ENCODE measurements at places on chromosomes 4 and X.

- no peak for DNase-seq
These were observed at the start of gene SLC38A5 for GRCh38 chrX:48470110-48470832. Gene SLC38A5, minus strand, starts transcription at chrX:48470260. Its CDS starts 2,336 bp downstream, at chrX:48467924.

- DNase-seq, result no peak
These were observed 45.1 kb upstream of the FGF2 start for GRCh38 chr4:122781486-122781885.

DNA sequence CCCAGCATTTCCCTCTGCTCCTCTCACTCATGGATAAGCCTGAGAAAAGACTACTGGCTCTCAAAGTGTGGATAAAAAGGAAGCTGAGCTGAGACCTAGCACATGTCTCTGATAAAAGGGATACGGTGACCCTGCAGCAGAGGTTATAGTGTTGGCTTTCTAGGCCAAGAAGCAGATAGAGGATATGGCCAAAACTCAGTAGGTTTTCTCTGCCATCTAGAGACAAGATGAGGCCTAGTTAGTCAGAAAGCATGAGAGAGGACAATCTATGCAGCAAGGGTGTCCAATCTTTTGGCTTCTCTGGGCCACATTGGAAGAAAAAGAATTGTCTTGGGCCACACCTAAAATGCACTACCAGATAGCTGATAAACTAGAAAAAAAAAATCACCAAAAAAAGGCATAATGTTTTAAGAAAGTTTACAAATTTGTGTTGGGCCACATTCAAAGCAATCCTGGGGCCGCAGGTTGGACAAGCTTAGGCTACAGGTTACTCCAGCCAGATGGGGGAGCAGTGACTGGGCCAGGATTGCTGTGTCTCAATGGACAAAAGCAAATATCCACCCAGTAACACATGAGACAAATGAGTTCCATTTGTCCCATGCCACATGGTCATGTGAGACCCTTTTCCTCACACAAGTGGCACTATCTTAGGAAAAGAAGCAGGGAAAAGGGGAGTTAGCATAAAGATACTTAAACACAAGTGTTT, 411.4 kb downstream of the INPP4B start:
- DNase-seq, result no peak

GRCh38 chrX:111100191-111100590, 4.2 kb downstream of the PAK3 start:
- DNase-seq, result no peak

DNA sequence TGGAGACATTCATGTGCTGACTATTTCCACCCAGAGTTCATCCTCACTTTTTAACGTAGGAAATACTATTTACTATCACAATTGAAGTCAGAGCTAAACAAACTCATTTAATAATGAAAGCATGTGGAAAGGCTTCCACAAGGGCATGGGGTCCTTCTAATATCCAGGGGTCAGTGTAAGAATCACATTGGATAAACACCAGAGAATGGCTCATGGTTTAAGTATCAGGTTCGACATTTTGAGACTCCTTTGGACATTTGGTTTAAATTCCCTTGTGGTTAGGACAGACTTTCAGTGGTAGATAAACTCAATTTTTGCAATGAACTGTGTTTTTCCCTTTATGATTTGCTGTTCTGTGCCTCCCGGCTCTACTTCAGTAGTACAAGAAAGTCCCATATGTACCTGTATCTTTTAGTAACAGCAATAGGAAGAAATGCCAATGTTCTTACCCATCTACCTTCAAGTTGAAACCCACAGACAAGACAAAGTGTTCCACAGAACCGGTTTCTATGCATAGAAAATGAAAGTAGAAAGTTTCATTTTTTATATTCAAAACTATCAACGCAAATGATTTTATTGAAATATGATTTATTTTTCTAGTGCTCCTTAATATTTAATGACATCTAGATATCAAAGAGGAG, 589.0 kb upstream of the FAM241A start:
- DNase-seq, result no peak

Measured in stimulated activated CD4-positive, alpha-beta T cell treated with anti-CD3 and anti-CD28 coated beads, Interleukin-15, amount 100 ng/mL, for 48 hours (primary cell).